ENCODE measurements at places on chromosomes 2 and 18.

DNA sequence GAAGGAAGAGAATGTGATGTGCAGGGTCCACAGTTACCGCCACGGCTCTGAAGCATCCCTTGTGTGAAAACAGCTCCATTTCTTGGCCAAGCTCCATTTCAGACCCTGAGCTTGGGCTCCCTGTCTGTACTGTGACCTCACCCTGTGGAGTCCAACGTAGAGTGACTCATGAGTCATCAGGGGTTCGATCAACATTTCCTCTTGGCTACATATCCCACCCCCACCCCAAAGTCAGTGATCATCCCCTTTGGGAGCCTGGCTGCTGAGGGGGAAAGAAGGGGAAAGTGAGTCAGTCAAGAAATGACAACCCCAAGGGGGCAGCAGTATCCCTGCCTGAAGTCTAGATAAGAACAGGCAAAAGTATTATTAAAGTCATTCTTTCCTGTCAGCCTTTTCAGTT is 62.2 kb downstream of the PAPOLG start:
- no peak for DNase-seq

DNA sequence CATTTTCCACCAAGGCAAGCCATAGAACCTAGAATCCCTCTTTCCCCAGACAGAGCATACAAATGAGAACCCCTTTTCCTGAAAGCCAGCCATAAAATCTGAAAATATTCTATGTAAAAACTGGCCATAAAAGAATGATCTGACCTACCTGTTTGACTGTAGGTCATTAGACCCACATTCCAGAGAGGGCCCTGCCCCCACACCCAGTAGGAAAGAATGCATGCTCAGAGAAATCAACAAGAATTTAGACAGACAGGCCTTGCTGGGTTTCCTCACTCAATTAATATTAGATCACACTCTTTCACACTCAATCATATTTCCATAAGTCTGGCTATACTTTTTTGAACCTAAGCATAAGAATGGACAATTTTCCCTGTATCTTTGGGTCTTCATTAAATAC is 929.5 kb downstream of the ERBB4 start:
- no peak for DNase-seq

- DNase-seq, result no peak
Measured at GRCh38 chr18:71327850-71328249, 1039.0 kb downstream of the SOCS6 start.

DNA sequence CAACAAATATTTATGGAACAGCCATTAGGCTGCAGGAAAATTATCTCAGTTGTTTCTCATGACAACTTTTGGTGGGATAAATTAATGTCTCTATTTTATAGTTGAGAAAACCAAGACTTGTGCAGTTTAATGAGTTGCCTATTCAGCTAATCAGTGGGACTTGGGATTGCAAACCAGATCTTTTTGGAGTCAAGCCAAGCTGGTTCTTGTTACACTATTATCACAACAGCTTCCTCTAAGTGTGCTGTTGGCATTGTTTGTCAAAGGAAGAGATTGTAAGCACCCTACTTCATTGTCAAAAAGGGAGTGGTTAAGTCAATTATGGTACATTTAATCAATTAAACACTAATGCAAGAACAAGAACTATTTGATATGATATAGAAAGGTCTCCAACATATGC is 119.2 kb downstream of the PAX3 start:
- no peak for DNase-seq

- no peak for DNase-seq
Measured at GRCh38 chr18:48609820-48610815, 71.3 kb downstream of the CTIF start.

DNA sequence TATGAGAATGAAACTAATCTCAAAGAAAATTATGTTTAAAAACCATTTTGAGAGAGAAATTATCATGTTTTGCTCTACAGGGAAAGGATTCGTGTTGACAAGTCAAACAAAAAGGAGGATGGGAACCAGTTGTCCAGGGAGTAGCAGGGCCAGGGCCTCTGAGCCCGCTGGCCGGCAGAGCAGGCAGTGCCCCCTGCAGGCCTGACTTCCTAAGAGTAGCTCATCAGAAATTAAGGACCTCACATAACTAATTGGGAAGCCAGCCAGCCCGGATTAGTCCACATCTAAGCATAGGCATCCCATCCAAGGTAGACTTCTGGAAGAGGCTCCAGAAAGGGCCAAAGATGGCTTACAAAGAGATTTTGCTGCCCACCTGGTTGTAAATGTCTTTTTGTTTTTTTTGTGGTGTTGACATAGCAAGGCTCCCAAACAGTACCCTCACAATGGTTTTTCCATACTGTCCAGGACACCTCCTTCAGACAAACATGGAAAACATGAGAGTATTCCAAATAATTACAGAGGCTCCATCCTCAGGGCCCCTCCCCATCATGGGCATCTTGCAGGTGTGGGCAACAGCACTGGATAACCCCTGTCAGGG is 241.2 kb upstream of the TANK start:
- no peak for DNase-seq

DNA sequence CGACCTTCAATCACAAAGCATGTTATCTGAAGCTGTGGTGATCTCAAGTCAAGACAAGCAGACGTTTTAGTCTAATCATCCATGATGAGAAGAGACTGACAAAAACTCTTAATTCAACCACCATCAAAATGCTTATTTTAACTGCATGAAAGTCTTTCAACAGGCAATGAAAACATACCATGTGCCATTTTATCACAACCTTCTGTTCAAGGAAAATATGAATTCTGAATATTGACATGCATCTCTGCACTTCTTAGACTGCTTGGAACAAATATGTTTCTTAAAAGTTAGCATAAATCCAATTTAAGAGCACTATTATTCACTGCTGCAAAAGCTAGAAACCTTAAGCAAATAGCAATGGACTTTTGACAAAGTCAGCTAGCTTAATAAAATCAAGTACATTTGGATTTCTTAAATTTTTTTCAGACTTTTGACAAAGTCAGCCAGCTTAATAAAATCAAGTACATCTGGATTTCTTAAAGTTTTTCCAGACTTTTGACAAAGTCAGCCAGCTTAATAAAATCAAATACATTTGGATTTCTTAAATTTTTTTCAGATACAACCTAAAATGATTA is 70.9 kb downstream of the OLA1 start:
- DNase-seq, result no peak

GRCh38 chr18:24227977-24228666 is 89.3 kb downstream of the CABYR start:
- no peak for DNase-seq
